ENCODE measurements at places on chromosomes 2 and 18.

DNA sequence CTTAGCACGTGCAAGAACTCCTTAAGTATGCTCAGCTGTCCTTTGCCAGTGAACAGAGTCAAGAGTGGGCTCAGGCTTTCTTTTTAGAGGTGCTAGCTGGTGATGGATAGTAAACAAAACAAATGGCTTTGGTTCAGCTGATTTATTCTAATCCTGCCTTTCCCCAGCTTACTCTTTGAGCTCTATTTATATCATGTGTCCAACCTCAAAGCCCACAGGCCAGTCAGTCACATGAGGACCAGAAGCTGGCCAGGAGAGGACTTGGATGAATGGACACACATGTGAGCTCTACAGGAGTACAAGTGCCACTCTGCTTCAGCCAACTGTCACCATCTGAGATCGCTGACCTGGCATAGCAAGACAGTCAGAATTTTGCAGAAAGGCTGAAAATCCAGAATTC, 59.4 kb downstream of the STK39 start:
- DNase-seq: no peak

- no peak for DNase-seq
These were observed 6.7 kb downstream of the LDLRAD4 start for GRCh38 chr18:13225261-13225660.

GRCh38 chr2:141393214-141393545, 737.6 kb downstream of the LRP1B start:
- peak; percentile 32 for DNase-seq

GRCh38 chr2:105175231-105175630, 66.3 kb upstream of the GPR45 start:
- no peak for DNase-seq

DNA sequence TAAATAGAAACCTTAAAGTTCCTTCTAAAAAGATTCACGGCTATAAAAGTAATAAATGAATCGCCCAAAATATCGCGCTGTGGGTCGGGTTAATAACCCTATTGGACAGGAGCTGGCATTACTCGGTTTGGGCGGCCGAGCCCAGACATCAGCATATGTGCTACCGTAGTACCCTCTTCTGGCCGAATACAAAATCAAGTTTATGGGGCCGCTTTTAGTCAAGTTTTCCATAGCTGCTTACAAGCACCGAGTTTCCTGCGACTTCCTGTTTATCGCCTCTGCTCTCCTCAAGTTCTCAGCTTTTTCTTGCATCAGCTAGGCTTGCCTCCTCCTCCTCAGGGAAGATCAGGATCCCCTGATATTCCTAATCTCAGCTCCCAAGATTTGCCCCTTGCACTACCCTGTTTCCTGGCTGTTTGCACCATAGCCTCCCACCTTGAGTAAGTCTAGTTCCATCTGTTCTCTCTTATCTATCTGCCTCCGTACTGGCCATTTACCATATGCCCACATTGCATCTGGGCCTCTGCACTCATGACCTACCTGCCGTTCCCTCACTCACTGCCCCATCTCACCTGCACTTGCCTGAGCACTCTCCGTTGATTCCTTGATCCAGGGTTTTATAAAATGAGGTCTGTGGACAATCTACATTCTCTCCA, 56.1 kb downstream of the SLC35F5 start:
- DNase-seq: peak; percentile 14

DNA sequence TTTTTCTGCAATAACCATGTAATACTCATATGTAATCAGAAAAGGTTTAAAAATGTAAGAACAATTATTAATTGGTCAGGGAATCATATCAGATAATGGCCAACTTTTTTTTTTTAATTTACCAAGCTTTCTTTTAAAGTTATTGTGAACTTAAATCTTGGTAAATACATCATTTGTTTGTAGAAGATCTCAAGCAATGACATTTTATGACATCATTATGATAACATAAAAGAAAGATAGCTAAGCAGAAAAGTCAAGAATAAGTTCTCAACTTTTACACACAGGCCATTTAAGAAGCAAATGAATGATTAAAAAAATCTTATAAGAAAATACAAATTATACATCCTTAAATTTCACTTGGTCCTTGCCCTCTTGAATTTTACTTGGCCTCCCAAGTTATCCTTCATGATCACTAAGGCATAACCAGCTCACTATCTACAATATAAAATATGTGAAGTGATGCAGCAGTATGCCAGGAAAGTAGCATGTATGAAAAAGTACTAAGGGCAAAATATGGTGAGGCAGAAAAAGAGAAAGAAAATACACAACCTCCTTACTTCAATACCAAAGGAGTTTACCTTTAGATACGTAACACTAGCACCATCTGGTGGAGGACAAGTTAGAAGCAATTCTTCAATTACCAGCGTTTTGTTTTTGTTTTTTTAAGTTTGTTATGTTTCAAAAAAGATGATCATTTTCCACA, 116.6 kb downstream of the SRBD1 start:
- peak; percentile 82 for DNase-seq

- DNase-seq: peak; percentile 80
These were observed 2.6 kb downstream of the PMAIP1 start for GRCh38 chr18:59902131-59902992.
